ENCODE measurements at places on chromosomes 1 and 21.

- peak; percentile 41 for DNase-seq
Measured at GRCh38 chr1:201042779-201043461, 19.4 kb upstream of the KIF21B start.

- DNase-seq = no peak
Measured at GRCh38 chr1:229557913-229558414, 543 bp downstream of the ABCB10 start.

DNA sequence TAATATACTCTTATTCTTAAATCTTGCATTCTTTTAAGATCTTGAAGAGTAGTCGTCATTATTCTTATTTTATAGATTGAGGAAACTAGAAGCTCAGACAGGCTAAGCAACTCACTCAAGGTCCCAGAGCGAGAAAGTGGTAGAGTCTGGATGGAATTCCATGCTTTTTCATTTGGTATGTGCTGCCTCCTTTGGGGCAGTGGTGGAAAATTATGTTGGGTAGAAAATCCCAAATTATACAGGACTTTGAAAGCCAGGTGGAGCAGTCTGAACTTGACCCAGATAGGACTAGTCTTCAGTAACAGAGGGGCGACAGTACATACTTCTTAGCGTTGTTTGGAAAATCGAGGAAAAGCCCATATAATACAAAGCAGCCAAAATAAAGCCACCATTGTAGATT, 205.6 kb downstream of the ATG4C start:
- no peak for DNase-seq

- DNase-seq = no peak
Measured at GRCh38 chr1:176577646-176578197, 114.7 kb downstream of the PAPPA2 start.

DNA sequence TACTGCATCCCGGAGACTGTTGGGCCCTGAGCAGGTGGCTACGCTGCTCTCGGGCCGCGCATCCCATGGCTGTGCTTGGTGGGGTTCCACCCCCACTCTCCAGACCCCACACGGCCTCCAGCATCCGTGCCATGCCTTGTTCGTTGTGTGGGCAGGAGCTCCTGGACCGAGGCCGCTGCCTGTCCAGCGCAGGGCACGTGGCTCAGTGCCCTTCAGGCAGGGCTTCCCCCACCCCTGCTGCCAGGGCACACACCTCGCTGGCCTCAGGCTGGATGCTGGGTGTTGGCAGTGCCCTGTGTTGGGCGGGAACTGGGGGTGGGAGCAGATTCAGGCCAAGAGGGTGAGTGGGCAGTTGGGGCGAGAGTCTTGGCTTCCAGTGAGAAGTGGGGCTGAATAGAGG, 9.9 kb downstream of the PRKCZ start:
- no peak for DNase-seq

DNA sequence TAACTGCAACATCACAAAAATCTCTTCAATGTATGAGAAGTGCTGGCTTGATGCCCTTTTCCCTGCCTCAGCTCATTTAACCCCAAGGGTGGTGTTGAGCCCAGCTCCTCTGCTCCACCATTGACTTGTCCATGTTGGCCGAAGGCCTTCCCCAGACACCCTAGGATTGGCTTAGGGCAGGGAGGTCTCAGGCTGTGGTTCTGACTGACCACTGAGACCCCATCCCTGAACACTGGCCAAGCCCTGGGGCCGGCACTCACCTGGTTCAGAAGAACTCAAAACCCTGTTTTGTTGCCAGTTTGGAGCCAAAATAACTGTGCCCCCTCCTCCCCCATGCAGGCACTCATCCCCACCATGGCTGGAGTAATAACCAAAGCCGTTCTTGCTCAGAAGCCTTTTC, 38.6 kb downstream of the NENF start:
- no peak for DNase-seq

DNA sequence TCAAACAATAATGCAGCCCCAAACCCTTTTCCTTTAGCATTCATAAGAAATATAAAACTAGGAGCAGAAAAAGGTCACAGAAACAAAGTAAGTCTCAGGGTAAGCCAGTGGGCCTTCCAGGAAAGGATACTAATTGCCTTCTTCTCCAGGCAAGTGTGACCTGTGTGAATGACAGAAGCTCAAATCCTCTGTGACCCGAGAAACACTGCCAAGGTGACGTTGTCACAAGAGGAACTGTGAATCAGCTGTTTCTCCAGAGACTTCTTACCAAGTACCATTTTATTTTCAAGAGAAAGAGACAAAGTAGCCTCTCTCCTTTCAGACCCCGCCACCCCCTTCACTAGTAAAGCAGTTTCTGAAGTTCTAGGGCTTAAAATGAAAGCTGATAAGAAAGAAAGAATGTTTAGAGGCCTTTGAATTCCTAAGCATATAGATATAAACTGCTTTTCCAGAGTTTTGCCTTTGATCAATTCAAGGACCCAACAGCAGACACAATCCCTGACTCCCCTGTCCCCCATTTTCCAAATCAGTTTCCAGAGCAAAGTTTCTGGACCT, 155.6 kb downstream of the NUF2 start:
- no peak for DNase-seq

DNA sequence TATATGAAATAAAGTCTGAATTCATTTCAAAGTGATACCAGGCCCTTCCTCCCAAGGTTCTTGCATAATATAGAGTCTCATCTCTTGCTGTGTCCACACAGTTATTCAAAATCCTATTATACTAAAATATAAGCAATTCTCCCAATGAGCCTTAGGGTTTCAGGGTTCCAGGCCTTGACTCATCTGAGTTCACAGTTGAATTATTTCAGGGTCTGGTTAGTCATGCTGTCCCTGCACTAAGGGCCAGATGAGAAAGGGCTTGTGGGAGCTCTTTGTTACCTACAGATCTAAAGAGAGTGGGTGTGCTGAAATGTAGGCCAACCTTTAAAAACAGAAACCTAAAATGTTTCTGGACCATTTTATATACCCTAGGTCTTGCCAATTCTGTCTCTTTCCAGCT, 337.5 kb upstream of the LRRC7 start:
- no peak for DNase-seq

- no peak for DNase-seq
Measured at GRCh38 chr1:200258447-200259375, 151.1 kb downstream of the ZNF281 start.

- DNase-seq = peak; percentile 80
Measured at GRCh38 chr1:177849130-177849529, 120.7 kb downstream of the SEC16B start.

DNA sequence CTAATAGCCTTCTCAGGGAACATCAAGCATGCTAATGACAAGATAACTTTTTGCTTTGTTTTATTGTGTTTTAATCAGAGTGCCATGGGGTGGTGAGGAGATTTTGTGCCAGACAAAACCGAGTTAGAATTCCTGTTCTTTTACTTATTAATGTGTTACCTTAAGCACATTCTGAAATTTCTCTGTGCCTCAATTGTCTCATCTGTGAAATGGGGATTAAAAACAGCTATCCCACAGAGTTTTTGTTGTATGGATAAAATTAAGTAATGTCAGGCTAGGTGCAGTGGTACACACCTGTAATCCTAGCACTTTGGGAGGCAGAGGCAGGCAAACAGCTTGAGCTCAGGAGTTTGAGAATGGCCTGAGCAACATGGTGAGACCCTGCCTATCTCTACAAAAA, 138.0 kb downstream of the PROX1 start:
- no peak for DNase-seq

DNA sequence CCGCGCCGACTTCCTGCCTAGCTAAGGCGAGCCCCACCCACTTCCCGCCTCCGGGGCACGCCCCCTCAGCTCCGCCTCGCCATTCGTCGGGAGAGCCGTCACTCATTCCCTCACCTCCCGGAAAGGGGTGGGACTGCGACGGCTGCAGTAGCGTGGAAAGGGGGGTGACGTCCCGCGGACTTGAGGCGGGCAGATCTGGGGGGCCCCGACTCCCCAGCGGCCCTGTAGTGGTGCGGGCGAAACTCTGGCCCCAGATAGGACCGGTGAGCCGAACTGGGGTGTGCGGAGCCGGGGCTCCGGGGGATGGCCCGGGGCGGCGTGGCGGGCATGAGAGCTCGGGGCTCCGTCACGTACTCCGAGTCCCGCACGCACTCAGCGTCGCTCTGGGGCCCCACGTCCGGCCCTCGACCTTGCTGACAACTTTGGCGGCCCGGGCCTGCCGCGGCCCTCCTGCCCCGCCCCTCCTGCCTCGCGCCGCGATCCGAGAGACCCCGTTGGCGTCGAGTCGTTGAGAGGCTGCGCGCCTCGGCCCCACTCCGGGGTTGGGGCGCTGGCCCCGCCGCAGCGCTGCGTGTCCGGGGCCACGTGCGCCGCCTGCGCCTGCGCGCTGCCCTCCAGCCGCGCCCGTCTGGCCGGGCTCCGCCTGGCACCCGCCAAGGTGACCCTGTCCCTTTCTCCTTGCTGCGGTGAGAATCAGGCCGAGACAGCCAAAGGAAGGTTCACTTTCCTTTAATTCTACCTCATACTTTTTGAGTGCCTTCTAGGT, 395 bp upstream of the ENO1 start:
- DNase-seq = peak; percentile 93

- DNase-seq = no peak
Measured at GRCh38 chr1:39452081-39452480, 39.4 kb upstream of the BMP8A start.

- peak; percentile 42 for DNase-seq
Measured at GRCh38 chr1:46735708-46736324, 16.9 kb upstream of the EFCAB14 start.

Measured in astrocyte (in vitro differentiated cells and primary cell).